PC-9 (cell line): ENCODE measurements at places on chromosomes 2 and 18. TPM values are rescaled to one million over a fixed set of nuclear protein-coding genes. Genes with fewer than 3 reads are reported as not detected.

DNA sequence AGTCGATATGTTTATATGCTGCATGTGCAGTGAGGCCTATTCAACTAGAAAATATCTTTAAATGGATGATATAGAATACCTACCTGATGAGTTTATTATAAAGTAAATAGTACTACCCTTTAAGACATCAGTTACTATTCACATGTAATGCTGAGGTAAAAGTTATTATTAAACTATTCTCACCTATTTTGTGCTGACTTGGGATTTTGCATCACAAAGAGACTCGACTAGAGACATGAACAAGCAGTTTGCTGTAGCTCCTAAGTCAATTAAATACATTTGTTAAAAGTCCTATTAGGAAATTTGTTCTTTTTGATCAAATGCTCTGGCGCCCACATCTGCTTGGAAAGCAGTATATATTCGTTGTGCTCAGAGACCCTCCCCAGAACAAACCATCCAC is 164.1 kb downstream of the CCDC85A start:
- no peaks in the 10 kb centered on the region for H3K4me1 ChIP-seq
- H3K27ac ChIP-seq, result no peak overlapping the region
- no peak for DNase-seq
- no peaks in the 10 kb centered on the region for H3K36me3 ChIP-seq

GRCh38 chr2:163601377-163601776 is 134.4 kb downstream of the FIGN start:
- H3K36me3 ChIP-seq, result no peaks in the 10 kb centered on the region
- H3K27ac ChIP-seq, result no peak overlapping the region
- H3K4me3 ChIP-seq, result no peak overlapping the region

DNA sequence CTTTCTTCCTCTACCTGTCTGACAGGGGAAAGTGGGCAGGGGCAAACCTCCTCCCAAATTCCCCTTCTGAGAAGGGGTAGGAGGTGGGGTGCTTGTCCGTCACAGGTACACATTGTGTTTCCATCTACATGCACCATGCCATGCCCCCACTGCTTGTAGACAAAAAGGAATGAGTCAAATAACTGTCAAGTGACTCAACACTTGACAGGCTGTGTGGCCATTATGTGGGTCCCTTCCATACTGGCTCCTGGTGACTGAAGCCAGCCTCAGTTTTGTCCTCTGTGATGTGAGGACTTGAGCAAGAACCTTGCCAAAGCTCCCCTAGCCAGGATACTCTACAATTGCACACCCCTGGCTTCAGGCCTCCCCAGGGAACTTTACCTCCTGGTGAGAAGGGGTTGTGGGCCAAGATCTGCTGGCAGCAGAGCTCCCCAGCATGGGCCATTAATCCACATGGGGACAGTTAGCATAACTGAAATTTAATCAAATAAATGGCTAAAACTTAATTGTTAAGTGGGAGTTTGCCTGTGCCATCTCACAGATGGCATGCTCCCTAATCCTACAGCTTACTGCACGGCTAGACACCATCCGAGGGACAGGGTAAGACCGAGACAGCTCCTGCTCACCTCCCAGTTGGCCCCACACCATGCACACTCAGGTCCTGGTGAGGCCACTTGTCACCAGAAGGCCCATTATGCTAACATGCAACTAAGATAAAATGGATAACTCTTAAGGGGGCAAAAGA is 140.2 kb downstream of the BCL11A start:
- no peak for DNase-seq
- H3K4me3 ChIP-seq, result no peak overlapping the region
- no peaks in the 10 kb centered on the region for H3K36me3 ChIP-seq
- no peaks in the 10 kb centered on the region for H3K4me1 ChIP-seq
- H3K27ac ChIP-seq, result no peak overlapping the region
- H3K27me3 ChIP-seq, result peaks cover 82% of the 10 kb centered on the region

- peaks cover 57% of the 10 kb centered on the region for H3K4me1 ChIP-seq
- no peak for DNase-seq
- H3K27me3 ChIP-seq, result no peaks in the 10 kb centered on the region
- H3K27ac ChIP-seq, result no peak overlapping the region
These were observed 21.9 kb upstream of the SEMA4C start for GRCh38 chr2:96891591-96892333.

GRCh38 chr18:58758046-58758445 is 86.8 kb downstream of the MALT1 start:
- no peak overlapping the region for H3K27ac ChIP-seq
- no peak for DNase-seq
- no peak overlapping the region for H3K4me3 ChIP-seq
- no peaks in the 10 kb centered on the region for H3K27me3 ChIP-seq
- no peaks in the 10 kb centered on the region for H3K4me1 ChIP-seq
- H3K36me3 ChIP-seq, result no peaks in the 10 kb centered on the region

DNA sequence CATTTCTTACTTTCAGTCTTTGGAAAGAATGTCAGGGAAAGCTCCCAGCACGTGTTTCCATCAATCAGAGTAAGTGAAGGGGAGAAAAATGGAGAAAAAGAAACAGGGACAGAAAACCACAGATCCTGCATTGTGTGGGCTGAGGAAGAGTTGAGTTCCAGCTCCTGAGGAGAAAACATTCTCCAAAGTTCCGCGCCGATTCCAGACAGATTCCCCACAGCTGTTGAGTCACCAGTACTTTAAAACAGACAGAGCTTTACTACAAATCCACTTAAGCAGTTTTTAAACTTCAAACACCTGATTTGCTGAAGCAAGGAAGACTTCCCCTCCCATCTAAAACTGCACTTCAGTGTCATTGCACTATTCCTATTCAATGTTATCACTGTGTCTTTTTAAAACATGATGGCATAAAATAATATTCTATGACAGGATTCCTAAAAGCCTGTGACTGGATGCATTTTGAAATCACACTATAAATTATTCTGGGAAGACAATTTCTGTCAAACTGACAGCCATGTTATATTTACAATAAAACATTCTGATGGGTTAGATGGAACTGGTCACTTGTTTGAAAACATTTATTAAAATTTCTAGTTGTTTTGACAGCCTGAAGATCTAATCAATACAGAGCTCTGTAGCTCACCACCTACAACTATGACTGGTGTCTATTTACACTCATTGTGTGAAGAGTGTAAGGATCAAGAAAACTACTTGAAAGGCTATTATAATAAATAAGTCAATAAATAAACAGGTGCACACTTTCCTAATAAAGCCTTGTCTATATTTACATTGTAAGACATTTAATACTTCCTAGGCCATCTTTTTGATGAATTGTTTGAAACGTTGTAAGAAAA is 40.9 kb downstream of the TCF4 start:
- H3K4me1 ChIP-seq, result no peaks in the 10 kb centered on the region
- no peak overlapping the region for H3K4me3 ChIP-seq
- DNase-seq, result no peak
- no peak overlapping the region for H3K27ac ChIP-seq

DNA sequence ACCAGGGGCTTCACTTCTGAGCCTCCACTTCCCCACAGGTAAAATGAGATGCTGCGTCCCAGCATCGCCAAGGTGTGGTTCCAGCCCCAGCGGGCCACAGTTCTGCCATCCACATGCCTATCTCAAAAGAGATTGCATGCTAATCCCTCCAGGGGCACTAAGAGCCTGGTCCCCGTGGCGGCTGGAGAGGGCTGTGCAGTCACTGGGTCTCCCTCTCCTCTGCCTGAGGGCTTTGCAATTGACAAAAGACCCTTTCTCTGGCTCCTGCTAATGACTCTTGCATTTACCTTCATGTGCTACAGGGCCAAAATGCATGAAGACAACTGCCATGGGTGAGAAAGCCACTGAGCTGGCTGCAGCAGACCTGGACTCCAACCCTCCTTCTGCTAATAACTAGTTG is 18.5 kb downstream of the ZBTB7C start:
- no peak overlapping the region for H3K27ac ChIP-seq
- DNase-seq, result no peak
- H3K4me3 ChIP-seq, result no peak overlapping the region
- H3K36me3 ChIP-seq, result no peaks in the 10 kb centered on the region
- H3K4me1 ChIP-seq, result peaks cover 33% of the 10 kb centered on the region

DNA sequence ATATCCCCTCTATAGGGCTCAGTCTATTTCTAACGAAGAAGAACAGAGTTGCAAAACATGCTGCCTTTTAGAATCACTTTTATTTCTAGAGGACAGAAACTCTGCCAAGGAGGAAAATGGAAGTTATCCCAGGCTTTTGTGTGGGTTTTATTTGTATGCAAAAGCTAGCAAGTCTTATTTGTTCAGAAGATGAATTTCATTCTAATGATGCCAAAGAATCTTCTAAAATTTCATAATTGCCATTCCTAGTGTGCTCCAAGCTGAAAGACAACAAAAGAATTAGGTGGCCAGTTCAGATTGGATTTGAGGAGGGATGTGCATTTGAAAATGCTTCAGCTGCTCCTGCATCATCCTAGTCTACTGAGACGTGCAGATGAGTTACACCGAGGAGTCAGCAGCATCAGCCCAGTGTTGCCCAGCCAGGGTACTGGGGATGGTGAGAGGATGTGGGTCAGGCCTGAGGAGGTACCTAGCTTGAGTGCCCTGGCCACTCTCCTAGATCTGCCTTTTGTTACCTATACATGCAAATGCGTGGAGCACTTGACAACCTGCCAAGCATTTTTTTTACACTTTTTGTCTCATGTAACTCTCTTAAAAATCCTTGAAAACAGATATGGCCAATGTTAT is 80.1 kb downstream of the KCNS3 start:
- H3K4me1 ChIP-seq, result no peaks in the 10 kb centered on the region
- H3K27ac ChIP-seq, result no peak overlapping the region
- no peaks in the 10 kb centered on the region for H3K27me3 ChIP-seq
- DNase-seq, result no peak
- H3K4me3 ChIP-seq, result no peak overlapping the region

DNA sequence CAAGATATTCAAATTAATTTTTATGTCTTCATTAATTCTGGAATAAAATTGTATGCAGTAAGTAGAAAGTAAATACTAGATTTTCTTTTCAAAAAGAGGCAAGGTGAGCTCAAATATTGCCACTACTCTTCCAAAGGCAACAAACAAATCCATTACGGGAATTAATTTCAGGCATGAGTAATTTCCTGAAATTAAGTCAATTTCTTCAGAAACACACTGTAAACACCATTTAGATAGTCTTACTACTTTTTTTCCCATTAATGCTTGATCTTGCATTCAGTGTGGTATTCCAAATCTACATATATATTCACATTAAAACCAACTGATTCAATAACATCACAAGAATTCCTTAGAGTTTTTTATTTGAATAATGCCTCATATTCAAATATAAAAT is 1274.0 kb upstream of the CRIM1 start:
- no peak for DNase-seq
- H3K4me1 ChIP-seq, result no peaks in the 10 kb centered on the region
- no peaks in the 10 kb centered on the region for H3K36me3 ChIP-seq
- H3K27me3 ChIP-seq, result no peaks in the 10 kb centered on the region
- no peak overlapping the region for H3K4me3 ChIP-seq

DNA sequence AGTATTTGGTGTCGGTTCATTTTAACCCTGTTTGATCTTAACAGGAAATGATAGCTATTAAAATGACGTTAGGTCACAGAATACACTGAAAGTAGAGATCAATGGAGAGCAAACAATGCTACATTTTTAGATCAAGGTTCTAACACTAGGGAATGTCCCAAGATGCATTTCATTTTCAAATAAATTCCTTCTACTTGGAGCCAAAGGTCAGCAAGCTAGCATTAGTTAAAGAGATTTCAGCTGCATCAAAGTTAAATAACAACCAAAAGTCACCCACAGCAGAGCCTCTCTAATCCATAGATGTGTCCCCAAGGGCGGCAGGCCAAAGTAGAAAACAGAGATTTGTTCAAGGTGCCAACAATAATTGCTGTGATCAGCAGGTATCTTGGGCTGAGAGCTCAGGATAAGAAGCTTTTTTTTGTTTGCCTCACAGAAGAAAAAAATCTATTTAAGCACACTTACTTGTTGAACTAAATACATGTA is 1233.6 kb upstream of the TMEFF2 start:
- no peaks in the 10 kb centered on the region for H3K36me3 ChIP-seq
- no peaks in the 10 kb centered on the region for H3K27me3 ChIP-seq
- no peaks in the 10 kb centered on the region for H3K4me1 ChIP-seq
- no peak for DNase-seq

GRCh38 chr2:85326406-85327159 is 1.2 kb downstream of the TGOLN2 start:
- peaks cover 30% of the 10 kb centered on the region for H3K4me1 ChIP-seq
- no peak for DNase-seq
- no peaks in the 10 kb centered on the region for H3K27me3 ChIP-seq
- H3K36me3 ChIP-seq, result peaks cover 40% of the 10 kb centered on the region
- no peak overlapping the region for H3K27ac ChIP-seq

GRCh38 chr2:177625744-177626650 is 233.4 kb downstream of the AGPS start:
- H3K27me3 ChIP-seq, result 0 out of 2 replicates have a peak, but pooled peaks cover 7% of the 10 kb centered on the region
- DNase-seq, result no peak
- no peaks in the 10 kb centered on the region for H3K4me1 ChIP-seq
- no peak overlapping the region for H3K27ac ChIP-seq
- H3K4me3 ChIP-seq, result no peak overlapping the region
- no peaks in the 10 kb centered on the region for H3K36me3 ChIP-seq

The DAPL1 gene
- total RNA-seq, result not detected in 2 replicates

The SF3B6 gene
- total RNA-seq, result 106 and 123 TPM in 2 replicates

The RNF125 gene
- 0.15 and 0.85 TPM in 2 replicates for total RNA-seq

The ZNG1B gene
- 37.5 and 42.2 TPM in 2 replicates for total RNA-seq

The ADAM23 gene
- total RNA-seq, result 8.9 and 12.0 TPM in 2 replicates

The SP5 gene
- 1.9 and 7.3 TPM in 2 replicates for total RNA-seq

The SERPINB3 gene
- total RNA-seq, result not detected in 2 replicates

The GPBAR1 gene
- total RNA-seq, result 0.20 and 0.22 TPM in 2 replicates

The TGFBRAP1 gene
- total RNA-seq, result 11.4 and 16.7 TPM in 2 replicates
